Epithelial cell of proximal tubule (primary cell): ENCODE measurements at places on chromosomes 16 and 17. TPM values are rescaled to one million over a fixed set of nuclear protein-coding genes. Genes with fewer than 3 reads are reported as not detected.

DNA sequence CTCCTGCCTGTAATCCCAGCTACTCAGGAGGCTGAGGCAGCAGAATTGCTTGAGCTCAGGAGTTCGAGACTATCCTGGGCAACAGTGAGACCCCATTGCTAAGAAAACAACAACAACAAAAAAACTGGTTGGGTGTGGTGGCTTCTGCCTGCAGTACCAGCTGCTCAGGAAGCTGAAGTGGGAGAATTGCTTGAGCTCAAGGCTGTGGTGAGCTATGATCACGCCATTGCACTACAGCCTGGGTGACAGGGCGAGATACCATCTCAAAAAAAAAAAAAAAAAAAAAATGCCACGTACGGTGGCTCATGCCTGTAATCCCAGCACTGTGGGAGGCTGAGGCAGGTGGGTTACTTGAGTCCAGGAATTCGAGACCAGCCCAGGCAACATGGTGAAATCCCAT, 34.1 kb downstream of the NME2 start:
- DNase-seq, result no peak

SLC35G6 gene
- total RNA-seq, result not detected in 2 replicates

- DNase-seq, result no peak
Measured at GRCh38 chr16:17483351-17483750, 12.6 kb upstream of the XYLT1 start.

- DNase-seq, result no peak
Measured at GRCh38 chr16:53092284-53092683, 37.5 kb downstream of the CHD9 start.

ABAT gene
- 1.6 and 3.9 TPM in 2 replicates for total RNA-seq

TNRC6A gene
- total RNA-seq, result 13.6 and 29.5 TPM in 2 replicates

CCL1 gene
- total RNA-seq, result not detected in 2 replicates

KRTAP1-5 gene
- total RNA-seq, result not detected in 2 replicates

DNA sequence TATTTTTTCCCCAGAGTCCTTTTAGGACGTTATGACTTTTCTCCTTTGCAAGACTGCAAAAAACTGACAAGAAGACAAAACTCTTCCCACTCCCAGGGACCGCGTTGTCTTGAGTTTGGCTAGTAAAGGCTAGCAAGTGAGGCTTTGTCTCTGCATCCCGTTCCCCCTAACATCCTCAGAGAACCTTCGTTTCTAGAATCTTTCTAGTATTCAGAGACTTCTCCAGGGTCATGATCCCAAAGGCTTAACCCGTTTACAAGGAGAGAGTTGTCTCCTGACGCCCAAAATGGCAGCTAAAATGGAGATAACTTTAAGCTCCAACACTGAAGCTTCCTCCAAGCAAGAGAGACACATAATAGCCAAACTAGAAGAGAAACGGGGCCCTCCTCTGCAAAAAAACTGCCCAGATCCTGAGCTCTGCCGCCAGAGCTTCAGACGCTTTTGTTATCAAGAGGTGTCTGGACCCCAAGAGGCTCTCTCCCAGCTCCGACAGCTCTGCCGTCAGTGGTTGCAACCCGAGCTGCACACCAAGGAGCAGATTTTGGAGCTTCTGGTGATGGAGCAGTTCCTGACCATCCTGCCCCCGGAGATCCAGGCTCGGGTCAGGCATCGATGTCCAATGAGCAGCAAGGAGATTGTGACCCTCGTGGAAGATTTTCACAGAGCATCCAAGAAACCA, 843 bp downstream of the ZNF174 start:
- peak; percentile 6 for DNase-seq

- DNase-seq, result no peak
Measured at GRCh38 chr17:81398176-81398831, 3.0 kb downstream of the BAHCC1 start.

CACNA1H gene
- 0.22 and 0.29 TPM in 2 replicates for total RNA-seq

DNA sequence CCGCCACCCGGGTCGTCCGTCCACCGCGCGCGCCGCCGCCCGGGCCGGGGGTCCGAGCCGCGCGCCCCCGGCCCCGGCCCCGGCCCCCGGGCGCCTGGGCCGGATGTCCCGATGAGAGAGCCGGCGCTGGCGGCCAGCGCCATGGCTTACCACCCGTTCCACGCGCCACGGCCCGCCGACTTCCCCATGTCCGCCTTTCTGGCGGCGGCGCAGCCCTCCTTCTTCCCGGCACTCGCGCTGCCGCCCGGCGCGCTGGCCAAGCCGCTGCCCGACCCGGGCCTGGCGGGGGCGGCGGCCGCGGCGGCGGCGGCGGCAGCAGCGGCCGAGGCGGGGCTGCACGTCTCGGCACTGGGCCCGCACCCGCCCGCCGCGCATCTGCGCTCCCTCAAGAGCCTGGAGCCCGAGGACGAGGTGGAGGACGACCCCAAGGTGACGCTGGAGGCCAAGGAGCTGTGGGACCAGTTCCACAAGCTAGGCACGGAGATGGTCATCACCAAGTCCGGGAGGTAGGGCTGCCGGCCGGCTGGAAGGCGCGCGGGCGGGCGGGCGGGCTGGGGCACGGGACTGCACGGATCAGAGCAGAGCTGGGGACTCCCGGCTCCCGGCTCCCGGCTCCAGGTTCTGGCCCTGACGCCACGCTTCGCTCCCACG, 548 bp downstream of the TBX2 start:
- DNase-seq, result no peak

DNA sequence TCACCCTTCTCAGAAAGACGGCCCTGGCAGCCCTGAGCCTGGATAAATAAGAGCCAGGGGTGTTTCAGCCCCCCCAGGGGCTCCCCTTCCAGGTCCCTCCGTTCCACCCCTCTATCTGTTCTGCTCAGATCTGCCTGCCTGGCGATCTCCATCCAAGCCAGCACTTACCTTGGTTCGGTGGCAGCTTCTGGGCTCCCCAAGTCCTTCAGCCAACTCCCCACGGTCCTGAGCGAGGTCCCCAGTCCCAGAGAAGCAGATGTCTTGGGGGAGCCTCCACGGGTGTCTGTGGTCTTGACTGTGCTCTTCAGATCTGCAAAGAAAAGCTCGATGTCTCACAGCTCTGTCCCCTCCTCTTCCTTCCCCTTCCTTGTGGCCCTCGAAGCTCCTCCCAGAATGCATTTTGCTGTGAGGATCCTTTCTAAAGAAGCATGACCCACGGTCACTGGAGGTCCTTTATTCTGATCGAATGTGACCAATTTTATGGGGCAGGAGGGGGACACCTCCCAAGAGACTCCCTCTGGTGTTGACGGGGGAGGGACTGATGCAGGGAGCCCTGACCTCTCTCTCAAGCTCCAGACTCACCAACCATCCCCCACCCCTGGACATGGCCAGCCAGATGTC, at the start of gene PIK3R6:
PIK3R6 (minus strand) TSS at position 314 of the 621 bp plus-strand sequence. CDS start 17,880 bp downstream, outside the sequence.
- no peak for DNase-seq

WSCD1 gene
- total RNA-seq, result 37.4 and 55.6 TPM in 2 replicates

DNA sequence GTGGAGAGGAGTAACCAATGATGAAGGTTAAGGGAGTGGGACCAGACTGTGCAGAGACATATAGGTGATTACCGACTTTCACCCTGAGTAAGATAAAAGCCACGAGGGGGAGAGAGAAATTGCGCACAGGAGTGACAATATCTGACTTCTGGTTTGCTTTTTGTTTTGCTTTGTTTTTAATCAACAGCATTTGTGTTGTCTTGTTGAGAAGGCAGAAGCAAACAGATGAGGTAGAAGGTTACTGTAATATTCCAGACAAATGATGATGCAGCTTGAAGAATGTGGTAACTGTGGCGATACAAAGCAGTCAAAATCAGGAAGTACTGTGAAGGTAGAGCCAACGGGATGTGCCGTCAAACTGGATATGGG, 7.5 kb downstream of the PELP1 start:
- no peak for DNase-seq

- DNase-seq, result no peak
Measured at GRCh38 chr17:67059372-67059771, 15.0 kb downstream of the CACNG1 start.

GRCh38 chr16:69496376-69496775, 69.4 kb upstream of the NFAT5 start:
- no peak for DNase-seq
